ENCODE measurements at places on chromosomes 7 and 10.

- no peak for DNase-seq
Measured at GRCh38 chr7:155972651-155973390, 160.6 kb upstream of the SHH start.

DNA sequence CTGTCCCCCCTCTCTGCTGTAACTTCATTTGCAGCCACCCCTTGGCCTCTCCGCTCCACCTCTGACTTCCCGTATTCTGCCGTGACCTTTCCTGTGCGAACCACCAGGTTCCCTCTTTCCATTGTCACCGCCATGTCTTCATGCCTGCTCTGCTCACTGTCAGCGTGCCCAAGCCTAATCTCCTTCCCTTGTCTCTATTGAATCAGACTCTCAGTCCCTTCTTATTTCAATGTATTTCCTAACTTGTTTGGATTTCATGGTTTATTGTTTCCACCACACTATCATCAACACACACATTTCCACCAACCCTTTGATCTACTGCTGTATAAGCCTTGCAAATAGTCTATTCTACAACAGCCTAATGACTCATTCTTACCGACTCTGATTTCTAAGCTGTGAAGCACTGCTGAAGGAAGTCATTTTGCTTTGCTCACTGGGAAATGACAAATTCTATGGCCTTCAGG, 30.0 kb upstream of the INHBA start:
- DNase-seq, result no peak

DNA sequence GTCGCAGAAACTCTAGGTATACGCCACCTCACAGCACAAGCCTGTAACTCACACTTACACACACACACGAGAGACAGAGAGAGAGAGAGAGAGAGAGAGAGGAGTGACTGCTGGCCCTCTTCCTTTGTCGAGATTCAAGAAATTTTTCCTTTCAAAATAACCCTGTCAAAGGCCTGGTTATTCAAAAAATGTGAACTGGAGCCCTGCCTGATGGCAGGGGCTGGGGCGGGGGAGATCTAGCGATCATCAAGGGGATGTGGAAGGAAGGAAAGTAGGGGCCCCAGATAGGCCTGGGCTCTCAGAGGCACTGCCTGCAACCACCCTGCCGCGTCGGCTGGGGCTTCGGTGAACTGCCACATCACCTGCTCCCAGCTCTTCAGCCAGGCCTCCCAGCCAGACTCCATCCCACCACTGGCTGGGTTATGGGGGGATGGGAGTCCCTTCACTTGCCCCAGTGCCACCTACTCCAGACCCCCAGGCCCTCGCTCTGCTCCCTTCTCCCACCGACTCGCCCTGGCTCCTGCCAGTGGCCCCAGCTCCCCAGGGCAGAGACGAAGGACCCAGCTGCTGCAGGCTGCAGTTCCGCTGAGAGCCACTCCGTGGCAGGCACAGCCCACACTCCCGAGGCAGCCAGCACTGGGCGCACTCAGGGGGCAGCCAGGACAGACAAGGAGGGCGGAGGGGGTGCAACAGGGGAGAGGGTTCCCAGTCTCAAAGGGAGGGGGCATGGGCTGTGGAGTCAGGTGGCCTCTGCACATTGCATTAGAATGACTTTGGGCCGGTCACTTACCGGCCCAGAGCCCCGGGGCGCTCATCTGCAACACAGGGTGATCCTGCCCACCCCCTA, 15.3 kb downstream of the KCNH2 start:
- DNase-seq, result peak; percentile 5

DNA sequence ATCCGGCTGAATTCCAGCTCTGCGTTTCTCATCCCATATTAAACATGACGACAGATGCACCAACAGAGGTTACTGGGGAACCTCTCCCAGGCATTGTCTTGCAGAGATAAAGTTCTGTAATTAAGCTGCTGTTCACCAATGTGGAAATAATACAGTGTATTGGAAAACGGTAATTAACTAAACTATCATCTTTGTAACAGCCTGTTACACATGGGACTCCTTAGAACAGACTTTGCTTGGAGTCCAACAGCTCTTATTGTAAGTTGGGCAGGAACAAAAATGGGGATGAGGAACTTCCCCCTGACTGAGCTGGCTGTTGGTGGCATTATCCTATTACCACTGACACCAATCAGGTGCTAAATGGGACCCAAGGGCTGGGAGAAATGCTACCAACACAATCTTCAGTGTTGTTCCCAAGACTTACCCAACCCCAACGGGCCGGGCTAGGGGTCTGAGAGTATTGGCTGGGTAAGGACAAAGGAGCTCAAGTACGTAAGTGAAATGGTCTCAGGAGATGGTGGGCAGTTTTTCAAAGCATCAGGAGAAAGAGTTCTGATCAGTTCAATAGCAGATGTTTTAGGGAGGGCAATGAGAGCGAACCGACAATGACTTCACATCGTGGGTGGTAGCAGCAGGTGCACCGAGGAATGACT, 759.4 kb downstream of the GRID1 start:
- DNase-seq, result no peak

GRCh38 chr7:34758111-34758601, 100.1 kb downstream of the NPSR1 start:
- no peak for DNase-seq

GRCh38 chr7:155533120-155533826, 13.1 kb downstream of the CNPY1 start:
- DNase-seq, result no peak

All from fibroblast of the conjunctiva (primary cell).